Gastroesophageal sphincter (tissue), 4 donors: ENCODE measurements at places on chromosomes 3 and 15. TPM values are rescaled to one million over a fixed set of nuclear protein-coding genes. Genes with fewer than 3 reads are reported as not detected.
A peak's percentile ranks its signal among the peaks of the same experiment; 100 is the strongest.

GRCh38 chr3:98188545-98188944, 22.0 kb downstream of the OR5H15 start:
- ATAC-seq: no peak
- no peak overlapping the region for H3K27ac ChIP-seq

GRCh38 chr15:62106096-62106495, 39.3 kb downstream of the C2CD4A start:
- no peaks in the 10 kb centered on the region for H3K36me3 ChIP-seq
- no peak overlapping the region for H3K4me3 ChIP-seq
- no peak overlapping the region for H3K27ac ChIP-seq
- no peaks in the 10 kb centered on the region for H3K27me3 ChIP-seq
- peaks cover 7% of the 10 kb centered on the region for H3K4me1 ChIP-seq
- no peak for ATAC-seq

The PCBP4 gene
- 237 TPM for total RNA-seq

- no peaks in the 10 kb centered on the region for H3K36me3 ChIP-seq
- H3K27me3 ChIP-seq: peaks cover 51% of the 10 kb centered on the region
- no peak overlapping the region for H3K27ac ChIP-seq
- H3K4me1 ChIP-seq: no peaks in the 10 kb centered on the region
Measured at GRCh38 chr15:68553314-68553993, 25.3 kb upstream of the CORO2B start.

GRCh38 chr3:64450396-64450956, 225.2 kb upstream of the PRICKLE2 start:
- no peaks in the 10 kb centered on the region for H3K36me3 ChIP-seq
- H3K27me3 ChIP-seq: peaks cover 4% of the 10 kb centered on the region
- H3K4me3 ChIP-seq: no peak overlapping the region

GRCh38 chr3:10600296-10600714, 94.9 kb upstream of the ATP2B2 start:
- no peak overlapping the region for H3K4me3 ChIP-seq
- H3K27ac ChIP-seq: no peak overlapping the region
- H3K27me3 ChIP-seq: peaks cover 38% of the 10 kb centered on the region
- no peaks in the 10 kb centered on the region for H3K4me1 ChIP-seq
- ATAC-seq: no peak

GRCh38 chr3:183264268-183264667, 11.2 kb downstream of the B3GNT5 start:
- ATAC-seq: no peak
- H3K4me3 ChIP-seq: no peak overlapping the region
- no peaks in the 10 kb centered on the region for H3K27me3 ChIP-seq
- H3K27ac ChIP-seq: no peak overlapping the region
- H3K36me3 ChIP-seq: no peaks in the 10 kb centered on the region
- H3K4me1 ChIP-seq: no peaks in the 10 kb centered on the region

The MUC4 gene
- not detected for total RNA-seq

GRCh38 chr3:196406811-196407470, 25.3 kb downstream of the UBXN7 start:
- no peak for ATAC-seq
- peaks cover 44% of the 10 kb centered on the region for H3K36me3 ChIP-seq
- no peak overlapping the region for H3K27ac ChIP-seq
- peaks cover 9% of the 10 kb centered on the region for H3K4me1 ChIP-seq

- no peaks in the 10 kb centered on the region for H3K4me1 ChIP-seq
- H3K36me3 ChIP-seq: no peaks in the 10 kb centered on the region
- no peaks in the 10 kb centered on the region for H3K27me3 ChIP-seq
- no peak overlapping the region for H3K27ac ChIP-seq
- ATAC-seq: no peak
Measured at GRCh38 chr15:86609275-86609674, 529.6 kb downstream of the AGBL1 start.

- no peak overlapping the region for H3K27ac ChIP-seq
- no peak overlapping the region for H3K4me3 ChIP-seq
- no peak for ATAC-seq
- peaks cover 56% of the 10 kb centered on the region for H3K4me1 ChIP-seq
Measured at GRCh38 chr3:100719136-100719535, 9.8 kb downstream of the TFG start.

The HES1 gene
- 31.5 TPM for total RNA-seq

GRCh38 chr15:100183921-100184495, 157.8 kb downstream of the ADAMTS17 start:
- no peaks in the 10 kb centered on the region for H3K4me1 ChIP-seq
- H3K27ac ChIP-seq: no peak overlapping the region
- H3K4me3 ChIP-seq: no peak overlapping the region
- H3K27me3 ChIP-seq: no peaks in the 10 kb centered on the region

The SPINK8 gene
- not detected for total RNA-seq

GRCh38 chr15:88657326-88658069, 18.7 kb downstream of the ISG20 start:
- H3K36me3 ChIP-seq: no peaks in the 10 kb centered on the region
- H3K4me3 ChIP-seq: no peak overlapping the region
- H3K27ac ChIP-seq: no peak overlapping the region
- H3K27me3 ChIP-seq: peaks cover 24% of the 10 kb centered on the region

The CCR3 gene
- total RNA-seq: not detected

- ATAC-seq: no peak
- H3K36me3 ChIP-seq: no peaks in the 10 kb centered on the region
- no peak overlapping the region for H3K27ac ChIP-seq
Measured at GRCh38 chr3:114362815-114363214, 69.0 kb downstream of the TIGIT start.

DNA sequence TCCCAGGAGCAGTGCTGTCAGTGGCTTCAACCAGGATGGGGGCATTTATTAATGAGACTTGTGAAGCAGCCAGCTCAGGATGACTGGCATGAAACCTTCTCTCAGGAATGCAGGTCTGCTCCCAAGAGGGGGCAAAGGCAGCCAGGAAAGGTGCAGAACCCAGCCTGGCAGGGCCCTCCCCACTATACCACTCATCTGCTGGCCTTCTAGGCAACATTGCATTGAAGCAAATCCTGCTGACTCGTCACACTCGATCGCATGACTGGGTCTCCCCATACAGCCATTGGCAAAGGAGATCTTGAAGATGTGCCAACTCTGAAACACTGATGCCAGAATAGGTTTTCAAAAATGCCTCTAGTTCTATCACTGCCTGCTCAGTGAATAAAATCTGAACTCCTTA, 65.7 kb upstream of the CMTM7 start:
- H3K27me3 ChIP-seq: no peaks in the 10 kb centered on the region
- no peak overlapping the region for H3K27ac ChIP-seq
- H3K4me3 ChIP-seq: no peak overlapping the region
- H3K4me1 ChIP-seq: peaks cover 6% of the 10 kb centered on the region

- H3K4me3 ChIP-seq: no peak overlapping the region
- H3K4me1 ChIP-seq: no peaks in the 10 kb centered on the region
- no peak for ATAC-seq
- no peaks in the 10 kb centered on the region for H3K36me3 ChIP-seq
Measured at GRCh38 chr15:70151462-70151861, 53.7 kb upstream of the TLE3 start.

DNA sequence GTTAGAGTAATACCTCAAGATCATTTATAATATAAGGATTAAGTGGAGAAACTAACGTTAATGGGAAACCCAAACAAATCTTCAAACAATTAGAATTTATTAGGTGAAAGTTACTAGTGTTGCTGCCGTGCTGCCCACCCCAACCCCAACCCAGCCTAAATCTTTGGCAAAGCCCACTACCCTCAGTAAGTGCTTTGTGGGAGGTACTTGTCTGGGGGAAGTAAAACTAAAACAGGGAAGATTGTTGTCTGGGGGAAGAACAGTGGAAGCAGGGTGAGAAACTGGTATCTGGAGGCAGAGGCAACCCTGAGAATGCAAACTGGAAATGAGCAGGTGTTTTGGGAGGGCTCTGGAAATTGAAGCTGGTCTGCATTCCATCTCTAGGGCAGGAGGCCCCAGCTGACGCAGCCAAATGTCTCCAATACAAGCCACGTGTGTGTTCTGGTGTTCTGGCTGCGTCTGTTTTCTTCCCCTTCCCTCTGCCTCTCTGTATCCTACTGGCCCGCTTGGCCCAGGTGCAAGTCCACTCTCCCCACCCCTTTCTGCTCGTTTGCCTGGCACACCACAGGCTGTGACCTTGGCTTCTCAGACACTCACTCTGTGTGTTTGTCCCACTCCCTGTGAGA, 32.7 kb downstream of the FEM1B start:
- peaks cover 20% of the 10 kb centered on the region for H3K27me3 ChIP-seq
- peaks cover 3% of the 10 kb centered on the region for H3K4me1 ChIP-seq
- no peak overlapping the region for H3K27ac ChIP-seq
- ATAC-seq: no peak
- H3K36me3 ChIP-seq: no peaks in the 10 kb centered on the region
- H3K4me3 ChIP-seq: no peak overlapping the region

The A4GNT gene
- total RNA-seq: not detected

DNA sequence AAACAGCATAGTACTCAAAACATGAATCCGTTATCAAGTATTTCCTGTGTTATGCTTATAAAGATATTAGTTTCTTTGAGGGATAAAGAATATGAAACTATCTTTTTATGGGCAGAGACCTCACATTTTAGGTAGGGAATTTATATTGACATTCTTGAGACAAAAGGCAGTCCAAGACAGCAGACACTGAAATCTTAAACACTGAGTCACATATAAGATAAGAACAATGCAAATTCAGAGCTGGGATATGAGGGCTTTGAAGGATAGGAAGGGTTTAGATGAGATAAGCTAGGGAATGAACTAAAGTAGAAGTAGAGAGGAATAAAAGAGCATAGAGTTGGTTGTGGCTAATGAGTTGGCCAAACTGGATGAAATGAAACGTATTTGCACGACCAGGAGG, 58.4 kb downstream of the ASTE1 start:
- H3K27me3 ChIP-seq: no peaks in the 10 kb centered on the region
- no peak overlapping the region for H3K27ac ChIP-seq
- no peak overlapping the region for H3K4me3 ChIP-seq

The AKAP13 gene
- total RNA-seq: 208 TPM

DNA sequence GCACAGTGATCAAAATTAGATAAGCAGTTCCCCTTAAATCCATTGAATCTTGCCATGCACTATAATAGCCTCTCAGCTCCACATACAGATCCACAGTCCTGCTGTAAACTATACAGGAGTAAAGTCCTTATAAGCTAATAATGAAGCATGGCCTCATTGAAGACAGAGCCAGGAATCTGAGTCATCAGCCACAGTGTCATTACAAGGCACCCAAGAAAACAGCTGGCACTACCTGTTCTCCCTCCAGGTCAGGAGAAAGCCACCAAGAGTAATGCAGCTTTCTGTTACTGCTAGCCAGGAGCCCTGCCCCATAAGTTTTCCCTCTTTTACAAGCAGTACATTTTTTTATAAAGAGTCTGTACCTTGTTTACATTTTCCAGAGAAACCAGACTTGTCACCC, 27.3 kb downstream of the WDR49 start:
- H3K36me3 ChIP-seq: no peaks in the 10 kb centered on the region
- H3K4me3 ChIP-seq: no peak overlapping the region
- no peak overlapping the region for H3K27ac ChIP-seq
- ATAC-seq: no peak
- H3K4me1 ChIP-seq: no peaks in the 10 kb centered on the region
- no peaks in the 10 kb centered on the region for H3K27me3 ChIP-seq

The WDR72 gene
- not detected for total RNA-seq

The TMEM44 gene
- 7.2 TPM for total RNA-seq

- H3K27me3 ChIP-seq: no peaks in the 10 kb centered on the region
- no peak for ATAC-seq
- H3K27ac ChIP-seq: no peak overlapping the region
- no peaks in the 10 kb centered on the region for H3K36me3 ChIP-seq
- H3K4me1 ChIP-seq: no peaks in the 10 kb centered on the region
Measured at GRCh38 chr3:99188936-99189335, 287.4 kb upstream of the DCBLD2 start.

The TERC gene
- 25.5 TPM for total RNA-seq

The ZIC1 gene
- total RNA-seq: not detected

DNA sequence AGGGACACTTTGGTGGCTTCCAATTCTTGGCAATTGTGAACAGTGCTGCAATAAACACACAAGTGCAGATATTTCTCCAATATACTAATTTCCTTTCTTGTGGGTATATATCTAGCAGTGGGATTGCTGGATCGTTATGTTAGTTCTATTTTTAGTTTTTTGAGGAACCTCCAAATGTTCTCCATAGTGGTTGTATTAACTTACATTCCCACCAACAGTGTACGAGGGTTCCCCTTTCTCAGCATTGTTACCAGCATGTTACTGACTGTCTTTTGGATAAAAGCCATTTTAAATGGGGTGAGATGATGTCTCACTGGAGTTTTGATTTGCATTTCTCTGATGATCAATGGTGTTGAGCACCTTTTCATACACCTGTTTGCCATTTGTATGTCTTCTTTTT, 92.8 kb downstream of the DAPK2 start:
- no peak overlapping the region for H3K4me3 ChIP-seq
- H3K27me3 ChIP-seq: no peaks in the 10 kb centered on the region
- no peaks in the 10 kb centered on the region for H3K36me3 ChIP-seq
- no peaks in the 10 kb centered on the region for H3K4me1 ChIP-seq
- ATAC-seq: no peak

GRCh38 chr3:17021614-17022013, 136.9 kb downstream of the PLCL2 start:
- H3K36me3 ChIP-seq: no peaks in the 10 kb centered on the region
- H3K27ac ChIP-seq: no peak overlapping the region
- H3K27me3 ChIP-seq: no peaks in the 10 kb centered on the region
- H3K4me3 ChIP-seq: no peak overlapping the region
- ATAC-seq: no peak
- H3K4me1 ChIP-seq: no peaks in the 10 kb centered on the region

GRCh38 chr15:36654866-36655265, 75.4 kb downstream of the CDIN1 start:
- no peaks in the 10 kb centered on the region for H3K4me1 ChIP-seq
- H3K27me3 ChIP-seq: no peaks in the 10 kb centered on the region
- peak overlapping the region; percentile 30 for H3K27ac ChIP-seq
- no peak overlapping the region for H3K4me3 ChIP-seq
- no peaks in the 10 kb centered on the region for H3K36me3 ChIP-seq

The SENP5 gene
- total RNA-seq: 47.0 TPM

The GPR149 gene
- not detected for total RNA-seq

- H3K36me3 ChIP-seq: no peaks in the 10 kb centered on the region
- no peak overlapping the region for H3K4me3 ChIP-seq
- H3K4me1 ChIP-seq: no peaks in the 10 kb centered on the region
- no peak overlapping the region for H3K27ac ChIP-seq
- H3K27me3 ChIP-seq: no peaks in the 10 kb centered on the region
- no peak for ATAC-seq
Measured at GRCh38 chr15:27271258-27271657, 300.3 kb downstream of the GABRG3 start.

The CRYGS gene
- total RNA-seq: 0.39 TPM
